H1 (cell line): ENCODE measurements at places on chromosomes 13 and 19. TPM values are rescaled to one million over a fixed set of nuclear protein-coding genes. Genes with fewer than 3 reads are reported as not detected.

NKG7 gene
- polyA plus RNA-seq, result not detected in 2 replicates

GRCh38 chr13:109802936-109803335 is 16.6 kb upstream of the IRS2 start:
- DNase-seq, result no peak

DNA sequence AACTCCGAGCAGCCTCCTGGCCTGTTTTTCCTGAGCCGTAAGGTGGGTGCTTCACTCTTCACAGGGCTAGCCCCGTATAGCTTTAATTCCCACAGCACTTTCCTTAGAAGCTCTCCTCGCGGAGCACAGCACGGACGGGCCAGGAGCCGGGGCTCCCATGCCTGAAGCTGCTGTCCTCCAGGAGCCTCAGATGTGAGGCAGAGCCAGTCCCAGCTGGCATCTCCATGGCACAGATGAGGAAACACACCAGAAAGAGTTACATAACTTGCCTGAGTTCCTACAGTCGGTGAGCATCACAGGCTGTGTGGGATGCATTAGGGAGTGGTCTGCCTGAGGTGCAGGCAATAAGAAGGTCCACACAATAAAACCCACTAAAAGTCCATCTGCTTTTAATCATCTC is 118.5 kb downstream of the ATP8A2 start:
- DNase-seq, result no peak

GRCh38 chr19:12607631-12608030 is 3.0 kb downstream of the ZNF490 start:
- no peak for DNase-seq

DNA sequence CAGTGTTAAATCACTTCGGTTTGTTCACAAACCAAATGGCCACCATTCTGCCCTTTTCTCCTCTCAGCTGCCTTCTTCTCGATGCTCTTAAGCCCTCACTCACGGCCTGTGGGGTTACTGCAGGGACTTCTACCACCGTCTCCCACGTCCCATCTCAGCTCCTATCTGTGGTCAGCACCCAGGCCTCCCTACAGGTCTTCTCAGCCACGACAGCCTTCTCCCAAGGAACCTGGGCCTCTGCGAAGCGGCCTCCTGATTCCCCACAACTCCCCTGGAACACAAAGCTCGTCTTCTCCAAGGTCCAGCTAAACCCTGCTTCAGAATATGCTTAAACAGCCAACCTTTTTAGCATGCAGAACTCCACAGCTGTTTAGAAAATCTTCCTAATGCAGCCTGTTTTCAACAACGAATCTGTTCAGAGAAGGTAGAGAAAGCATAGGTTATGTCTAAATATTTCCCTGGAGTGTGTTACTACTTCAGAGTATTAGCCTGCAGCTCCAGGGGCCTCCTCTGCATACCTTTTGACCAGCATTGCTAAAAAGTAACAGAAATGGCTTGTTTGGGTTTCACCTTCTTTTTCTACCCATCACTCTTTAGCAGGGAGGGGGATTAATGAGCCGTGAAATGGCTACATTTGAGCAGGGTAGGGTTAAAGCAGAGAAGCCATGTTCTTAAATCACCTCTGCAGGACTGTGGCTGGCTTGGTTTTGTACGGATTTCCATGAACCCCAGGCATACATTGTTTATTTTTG is 104.0 kb downstream of the COL4A2 start:
- no peak for DNase-seq

DNA sequence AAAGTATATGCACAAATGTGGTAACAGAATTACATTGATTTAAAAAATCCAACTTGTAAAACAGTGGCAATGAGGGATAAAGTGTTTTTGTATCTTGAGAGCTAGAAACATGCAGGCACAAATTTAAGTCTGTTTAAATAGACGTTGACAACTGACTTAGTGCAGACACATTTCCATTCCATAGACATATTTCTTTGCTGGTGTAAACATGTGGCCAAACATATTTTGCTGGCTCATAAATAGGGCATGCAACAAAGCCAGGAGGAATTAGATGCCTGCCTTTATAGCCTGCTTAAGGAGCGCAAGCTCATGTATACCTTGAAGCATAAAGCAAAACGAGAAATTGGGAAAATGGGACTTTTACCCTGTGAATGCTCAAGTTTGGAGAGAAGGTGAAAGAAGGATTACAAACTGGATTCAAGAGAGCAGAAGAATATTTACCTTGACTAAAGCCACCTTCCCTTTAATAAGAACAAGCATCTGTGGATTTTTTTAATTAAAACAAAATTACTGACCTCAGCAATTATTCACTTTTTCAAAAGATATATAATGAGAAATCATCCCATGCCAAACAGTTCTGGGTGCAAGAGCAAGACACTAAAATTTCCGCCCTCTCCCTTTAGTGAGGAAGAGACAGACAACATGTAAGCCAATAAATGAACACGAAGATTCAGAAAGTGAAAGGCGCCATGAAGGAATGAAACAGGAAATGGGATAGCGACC is 71.0 kb downstream of the DCT start:
- DNase-seq, result no peak

- no peak for DNase-seq
These were observed 51.8 kb upstream of the IPO5 start for GRCh38 chr13:97901716-97902115.

DNA sequence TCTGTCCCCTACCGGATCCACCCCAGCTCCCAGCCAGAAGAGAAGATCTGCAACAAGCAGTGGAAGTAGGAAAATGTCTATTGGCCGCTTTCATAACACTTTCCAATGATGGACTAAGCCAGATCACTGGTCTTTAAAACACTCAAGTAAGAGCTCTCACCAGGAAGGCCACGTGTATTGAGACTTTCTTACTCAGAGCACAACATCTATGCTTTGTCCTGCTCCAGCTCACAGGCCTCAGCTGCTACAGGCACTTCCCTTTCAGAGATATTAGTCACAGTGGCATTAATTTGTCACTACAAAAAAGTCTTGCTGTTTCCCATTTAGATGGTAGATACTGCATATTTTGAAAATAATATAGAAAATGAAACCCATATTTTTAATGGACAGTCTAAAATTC is 164.2 kb downstream of the ABCC4 start:
- no peak for DNase-seq
